Adipocyte (in vitro differentiated cells): ENCODE measurements at places on chromosomes 12 and 14.

GRCh38 chr12:14771651-14772137 lies 31.6 kb downstream of the WBP11 start:
- DNase-seq, result no peak

GRCh38 chr12:67651132-67651695 lies 2.7 kb downstream of the DYRK2 start:
- DNase-seq, result peak; percentile 56

DNA sequence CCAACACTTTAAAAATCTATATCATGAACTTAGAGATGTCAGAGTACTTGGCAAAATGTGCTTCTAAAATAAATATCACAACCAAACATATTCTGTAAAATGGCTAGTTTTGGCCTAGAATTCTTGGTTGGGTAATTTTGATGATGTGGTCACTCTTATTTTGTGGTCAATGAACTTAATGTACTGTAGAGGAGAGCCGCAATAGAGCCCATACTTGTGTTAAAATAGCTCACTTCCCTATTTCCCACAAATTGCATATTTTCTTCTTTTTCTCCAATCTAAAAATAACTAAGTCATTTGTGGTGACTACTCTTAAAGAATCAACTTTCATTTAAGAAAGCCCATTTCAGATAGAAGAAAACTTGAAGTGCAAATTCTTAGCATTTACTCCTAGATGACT lies 619.4 kb downstream of the CCER1 start:
- no peak for DNase-seq

- DNase-seq, result no peak
These were observed 163.0 kb downstream of the PTCSC3 start for GRCh38 chr14:36013483-36013882.

GRCh38 chr12:114671443-114672411 lies 12.2 kb downstream of the TBX3 start:
- peak; percentile 81 for DNase-seq

DNA sequence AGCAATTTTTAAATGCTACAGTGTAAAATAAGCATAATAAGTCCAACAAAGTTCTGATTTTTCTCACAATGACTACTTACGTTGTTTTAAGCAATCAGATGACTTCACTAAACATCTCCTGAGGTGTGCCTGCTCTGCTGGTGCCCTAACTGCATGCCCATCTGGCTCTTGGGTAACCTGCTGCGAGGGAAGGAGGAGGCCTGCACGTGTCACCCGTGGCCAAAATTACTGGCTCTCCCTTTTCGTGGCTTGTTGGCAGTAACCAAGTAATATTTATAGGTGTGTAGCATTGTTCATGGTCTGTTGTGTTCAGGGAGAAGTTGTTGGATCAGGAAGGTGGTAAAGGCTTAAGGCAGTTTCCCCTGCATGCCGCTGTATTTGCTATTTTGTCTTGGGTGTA lies 6.3 kb upstream of the NFKBIA start:
- DNase-seq, result no peak

DNA sequence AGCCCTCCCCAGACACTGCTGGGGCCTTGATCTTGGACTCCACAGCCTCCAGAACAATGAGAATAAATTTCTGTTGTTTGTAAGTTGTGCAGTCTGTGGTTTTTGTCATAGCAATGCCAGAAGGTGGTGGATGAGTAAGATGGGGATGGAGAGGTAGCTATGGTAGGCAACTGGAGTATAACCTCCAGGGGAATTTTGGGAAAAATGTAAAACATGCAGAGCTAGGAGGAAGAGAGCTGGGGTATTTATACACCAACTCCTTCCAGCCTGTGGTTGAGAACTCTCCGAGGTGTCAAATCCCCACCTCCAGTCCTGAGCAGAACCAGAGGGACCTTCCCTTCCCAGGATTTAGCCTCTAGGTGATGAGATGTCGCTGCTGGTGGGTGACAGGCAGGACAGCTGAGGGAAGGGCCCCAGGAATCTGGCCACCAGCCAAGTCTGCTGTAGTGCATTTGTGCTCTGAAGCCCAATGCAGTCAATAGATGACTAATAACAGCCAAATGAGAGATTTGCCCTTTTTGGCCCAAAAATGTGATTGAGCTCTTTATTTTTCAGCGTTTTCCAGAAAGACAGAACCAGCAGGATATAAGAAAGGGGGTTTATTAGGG lies 19.1 kb upstream of the CEP170B start:
- no peak for DNase-seq

- DNase-seq, result no peak
These were observed 36.8 kb downstream of the RTRAF start for GRCh38 chr14:52026017-52026660.

DNA sequence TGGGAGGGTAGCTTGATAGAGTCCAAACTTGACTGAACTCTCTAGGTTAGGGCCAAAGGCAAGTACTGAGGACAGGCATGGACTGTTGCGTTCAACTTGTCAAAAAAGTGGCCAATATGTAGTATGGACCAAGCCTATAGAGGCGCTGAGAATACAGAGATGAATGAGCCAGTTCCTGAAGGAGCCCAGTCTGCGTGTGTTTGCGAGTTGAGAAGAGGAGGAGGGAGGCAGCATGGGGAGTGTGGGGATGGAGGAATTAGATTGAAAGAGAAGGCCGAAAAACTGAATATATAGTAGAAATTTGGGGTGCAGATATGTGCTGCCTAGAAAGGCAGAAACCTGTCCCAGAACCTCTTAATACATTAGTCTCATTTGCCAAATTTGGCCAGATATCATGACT lies 412.4 kb downstream of the PCNX1 start:
- DNase-seq, result no peak

- no peak for DNase-seq
These were observed 25.5 kb downstream of the PDZRN4 start for GRCh38 chr12:41213648-41214047.

DNA sequence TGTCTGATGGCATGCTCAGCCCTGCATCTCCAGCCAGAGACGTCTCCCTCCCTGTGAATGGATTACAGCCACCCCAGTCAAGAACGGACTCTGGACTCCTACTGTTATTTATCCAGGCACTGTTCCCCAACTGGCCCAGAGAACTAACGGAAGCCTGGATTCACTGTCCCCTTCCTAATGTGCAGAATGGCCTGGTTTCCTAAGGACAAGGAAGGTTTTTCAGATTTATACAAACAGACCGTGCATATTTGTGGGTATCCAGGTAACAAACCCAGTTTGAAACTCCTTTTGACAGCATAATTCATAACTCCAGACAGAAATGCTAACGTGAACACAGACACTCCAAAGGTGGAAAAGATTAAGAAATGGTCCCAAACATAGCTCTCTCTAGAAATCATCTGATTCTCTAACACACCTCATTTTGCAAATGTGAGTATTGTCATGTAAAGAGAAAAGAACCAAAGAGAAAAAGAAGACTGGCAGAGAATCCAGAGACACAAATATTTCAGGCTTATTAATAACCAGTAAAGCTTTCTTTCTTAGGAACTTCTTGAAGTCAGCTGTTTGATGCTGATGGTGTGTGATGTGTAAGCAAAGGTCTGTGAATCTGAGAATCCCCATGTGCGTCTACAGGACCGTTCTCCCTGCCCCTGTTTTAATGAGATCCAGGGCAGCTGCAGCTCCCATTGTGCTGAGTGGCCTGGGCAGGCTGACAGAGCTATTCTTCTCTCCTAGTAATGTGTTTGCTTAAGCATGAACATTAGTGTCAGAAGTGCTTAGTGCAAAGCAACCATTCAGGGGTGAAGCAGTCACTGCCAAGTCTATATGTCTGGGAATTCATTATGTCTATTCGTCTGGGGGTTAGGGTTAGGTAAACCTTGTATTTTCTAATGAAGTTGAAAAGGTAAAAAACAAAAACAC lies 86.8 kb upstream of the HIF1A start:
- no peak for DNase-seq

GRCh38 chr14:90388437-90388836 lies 8.4 kb upstream of the CALM1 start:
- DNase-seq, result peak; percentile 84

DNA sequence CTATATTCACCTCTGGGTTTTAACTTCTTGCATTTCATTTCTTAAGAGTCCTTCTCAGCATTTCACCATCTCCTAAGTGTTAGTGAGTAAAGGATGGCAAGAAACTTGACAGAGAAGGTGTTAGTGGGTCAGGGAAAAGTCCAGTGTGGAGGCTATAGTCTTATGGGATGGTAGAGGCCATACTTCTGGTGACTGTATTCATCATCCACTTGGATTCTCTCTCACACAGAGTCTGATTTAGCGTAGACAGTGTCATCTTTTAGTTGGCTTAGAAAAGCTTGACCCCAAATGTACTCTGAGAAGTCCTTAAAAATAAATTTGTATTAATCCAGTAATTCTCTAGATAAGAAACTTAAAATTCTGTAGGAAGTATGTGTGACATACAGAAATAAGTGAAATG lies 232.4 kb upstream of the FBXO33 start:
- DNase-seq, result no peak

- DNase-seq, result peak; percentile 22
These were observed 43.3 kb upstream of the CSRP2 start for GRCh38 chr12:76921891-76922664.

DNA sequence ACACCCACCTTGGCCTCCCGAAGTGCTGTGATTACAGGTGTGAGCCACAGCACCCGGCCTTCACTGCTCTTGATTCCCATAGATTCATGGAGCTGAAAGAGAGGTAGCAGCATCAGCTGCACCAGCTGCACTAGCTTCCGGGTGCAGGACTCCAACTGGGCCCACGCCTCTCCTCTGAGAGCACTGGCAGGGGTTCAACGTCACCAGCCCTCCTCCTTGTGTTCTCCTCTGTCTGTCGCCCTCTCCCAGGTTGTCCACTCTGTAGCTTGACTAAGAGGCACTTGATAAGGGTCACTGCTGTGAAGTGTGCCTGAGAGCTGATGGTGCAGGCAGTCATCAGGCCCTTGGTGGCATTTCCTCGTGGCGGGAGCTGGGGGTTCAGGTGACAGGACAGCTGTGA lies 28.3 kb downstream of the MLXIP start:
- DNase-seq, result no peak

- DNase-seq, result no peak
These were observed 268.7 kb upstream of the TBX3 start for GRCh38 chr12:114952573-114953271.

- DNase-seq, result no peak
These were observed 68.8 kb upstream of the SLC8A3 start for GRCh38 chr14:70257526-70257925.
